ENCODE measurements at places on chromosomes 5 and 9.
A peak's percentile ranks its signal among the peaks of the same experiment; 100 is the strongest.

GRCh38 chr5:137533963-137534362 lies 34.8 kb upstream of the SPOCK1 start:
- DNase-seq = no peak

DNA sequence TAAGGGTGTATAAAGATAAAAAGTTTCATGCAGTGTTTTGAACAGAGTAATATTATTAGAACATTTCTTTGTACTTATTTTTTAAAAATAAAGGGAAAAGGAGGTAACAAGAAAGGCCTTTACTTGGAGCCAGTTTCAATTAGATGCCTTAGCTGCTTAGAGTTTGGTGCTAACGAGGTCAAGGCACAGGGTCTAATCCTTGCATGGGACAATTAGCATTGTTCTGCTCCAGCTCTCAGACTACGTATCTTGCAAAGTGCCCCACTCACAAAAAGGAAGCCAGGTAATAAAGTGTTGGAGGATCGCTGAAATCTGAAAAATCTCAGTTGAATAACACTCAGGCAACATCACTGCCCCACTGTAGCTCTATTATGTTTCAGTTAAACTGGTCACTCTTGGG lies 2011.3 kb downstream of the EFNA5 start:
- DNase-seq = no peak

GRCh38 chr5:150624334-150625163 lies 15.9 kb upstream of the SYNPO start:
- peak; percentile 5 for DNase-seq

DNA sequence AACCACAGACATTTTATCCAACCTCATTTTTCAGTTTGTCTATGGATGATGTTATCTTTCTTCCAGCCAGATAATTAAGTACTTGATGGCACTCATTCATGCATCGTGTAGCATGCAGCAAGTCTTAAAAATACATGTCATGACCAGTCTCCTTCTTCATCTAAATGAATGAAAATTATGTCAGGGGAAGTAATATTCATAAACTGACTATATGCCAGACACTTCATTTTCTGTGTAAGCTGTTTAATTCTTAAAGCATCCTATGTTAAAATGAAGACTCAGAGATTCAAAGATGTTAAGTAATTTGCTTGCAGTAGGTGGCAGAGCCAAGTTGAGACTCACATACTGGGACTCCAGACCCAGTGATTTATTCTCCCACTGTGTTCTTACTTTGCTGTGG lies 181.7 kb upstream of the CD180 start:
- no peak for DNase-seq

DNA sequence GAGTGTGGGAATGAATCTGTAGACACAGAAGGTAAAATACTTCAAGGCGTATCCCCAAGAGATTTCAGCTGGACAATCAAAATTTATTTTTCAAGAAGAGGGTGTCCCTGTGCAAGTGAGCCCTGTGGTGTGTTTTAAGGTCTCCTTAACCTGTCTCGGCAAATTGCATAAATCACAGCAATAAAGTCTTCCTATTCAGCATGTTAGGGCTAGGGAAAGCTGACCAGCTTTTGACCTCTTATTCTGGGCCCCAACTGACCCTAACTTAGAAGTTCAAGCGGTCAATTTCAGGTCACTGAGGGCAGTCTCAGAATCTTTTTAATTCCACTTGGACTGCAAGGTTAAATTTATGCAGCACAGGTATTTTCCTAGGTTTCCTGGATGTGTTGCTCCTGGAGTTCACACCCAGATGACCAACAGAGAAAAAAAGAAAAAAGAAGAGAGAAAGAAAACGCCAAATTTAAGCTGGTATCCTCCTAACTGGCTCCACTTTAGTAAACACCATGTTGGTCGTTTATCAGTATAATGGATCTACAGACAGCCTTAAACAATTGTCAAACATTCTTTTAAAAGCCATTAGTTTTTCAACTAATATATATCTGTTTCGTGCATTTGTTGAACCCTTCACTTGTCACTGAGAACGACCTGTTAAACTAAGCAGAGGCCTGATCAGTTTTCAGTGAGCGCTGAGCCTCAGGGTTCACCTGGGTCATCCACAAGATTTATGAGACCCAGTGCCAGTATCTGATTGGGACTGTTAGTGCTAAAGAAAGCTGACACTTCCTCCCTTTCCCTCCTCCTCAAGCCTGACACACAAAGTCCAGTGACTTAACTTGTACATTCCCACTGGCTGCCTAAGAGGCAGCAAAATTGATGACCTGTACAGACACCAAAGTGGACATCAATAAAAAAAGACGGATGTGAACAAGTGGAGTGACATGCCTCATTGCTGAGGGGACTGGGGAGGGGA lies 546.1 kb downstream of the NR2F1-AS1 start:
- DNase-seq = no peak

Measured in CD4-positive, alpha-beta T cell treated with Interleukin-15 for 4 hours (primary cell).